Dermis blood vessel endothelial cell (primary cell): ENCODE measurements at places on chromosomes 12 and 14. TPM values are rescaled to one million over a fixed set of nuclear protein-coding genes. Genes with fewer than 3 reads are reported as not detected.

DNA sequence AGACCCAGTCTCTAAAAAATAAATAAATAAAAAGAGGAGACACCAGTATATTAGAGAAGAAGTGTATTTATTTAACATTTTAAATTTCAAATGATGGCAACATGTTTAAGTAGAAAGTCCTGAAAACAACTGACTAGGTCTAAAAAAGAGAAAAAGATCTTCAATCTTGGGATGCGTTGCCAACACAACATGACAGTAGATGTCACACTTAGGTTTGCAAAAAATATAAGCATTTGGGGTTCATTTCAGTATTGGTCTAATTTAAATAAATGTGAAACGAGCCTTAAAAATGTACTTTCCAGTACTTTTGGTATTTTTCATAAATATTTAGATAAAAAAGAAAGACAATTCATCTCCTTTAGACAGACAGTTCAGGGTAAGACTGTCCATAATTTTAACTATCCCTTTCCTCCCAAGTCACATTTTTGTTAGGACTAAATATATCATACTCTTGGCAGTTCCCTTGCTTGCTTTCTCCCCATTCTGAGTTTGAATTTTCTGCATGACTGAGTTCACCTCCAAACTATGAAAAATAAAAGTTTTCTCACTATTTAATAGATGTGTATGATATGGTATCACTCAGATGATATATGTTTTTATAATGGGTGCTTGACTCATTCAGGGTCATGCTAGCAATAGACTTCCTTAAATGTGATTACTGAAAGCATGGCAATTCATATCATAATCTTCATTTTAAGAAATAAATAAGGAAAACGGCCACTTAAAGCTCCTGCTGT lies 4.3 kb downstream of the C14orf93 start:
- no peak for DNase-seq

GRCh38 chr14:101773378-101773777 lies 11.9 kb downstream of the PPP2R5C start:
- no peak for DNase-seq

NKX2-8 gene
- not detected in 2 replicates for total RNA-seq

CKAP4 gene
- 72.7 and 111 TPM in 2 replicates for total RNA-seq

IQSEC3 gene
- under 0.01 and 0.05 TPM in 2 replicates for total RNA-seq
